ENCODE measurements at places on chromosomes 4 and X.

- H3K4me3 ChIP-seq: no peak overlapping the region
- peaks cover 4% of the 10 kb centered on the region for H3K27me3 ChIP-seq
- H3K36me3 ChIP-seq: no peaks in the 10 kb centered on the region
Observed at GRCh38 chrX:153685751-153686696, 1.7 kb upstream of the SLC6A8 start.

- H3K27ac ChIP-seq: no peak overlapping the region
- H3K36me3 ChIP-seq: no peaks in the 10 kb centered on the region
- no peak for DNase-seq
- no peaks in the 10 kb centered on the region for H3K4me1 ChIP-seq
Observed at GRCh38 chr4:107258359-107258758, 222.2 kb upstream of the DKK2 start.

GRCh38 chrX:68139791-68140190 is 293.5 kb downstream of the OPHN1 start:
- DNase-seq: no peak
- H3K4me1 ChIP-seq: no peaks in the 10 kb centered on the region
- H3K27ac ChIP-seq: no peak overlapping the region
- H3K36me3 ChIP-seq: no peaks in the 10 kb centered on the region
- peaks cover 19% of the 10 kb centered on the region for H3K27me3 ChIP-seq
- H3K4me3 ChIP-seq: no peak overlapping the region

- no peak for DNase-seq
- H3K27ac ChIP-seq: no peak overlapping the region
- H3K4me1 ChIP-seq: no peaks in the 10 kb centered on the region
Observed at GRCh38 chr4:2954358-2955185, 8.6 kb downstream of the NOP14 start.

GRCh38 chrX:626745-627509 is 3.7 kb upstream of the SHOX start:
- H3K27ac ChIP-seq: no peak overlapping the region
- H3K36me3 ChIP-seq: no peaks in the 10 kb centered on the region
- no peak overlapping the region for H3K4me3 ChIP-seq
- H3K4me1 ChIP-seq: no peaks in the 10 kb centered on the region

GRCh38 chr4:139776235-139776634 is 110.6 kb downstream of the MGST2 start:
- H3K27ac ChIP-seq: no peak overlapping the region
- no peak for DNase-seq
- H3K4me1 ChIP-seq: no peaks in the 10 kb centered on the region
- no peaks in the 10 kb centered on the region for H3K27me3 ChIP-seq
- H3K36me3 ChIP-seq: no peaks in the 10 kb centered on the region
